Activated naive CD8-positive, alpha-beta T cell treated with anti-CD3 and anti-CD28 coated beads, Interleukin-2, amount 50 U/mL, for 16 hours (primary cell): ENCODE measurements at places on chromosomes 13 and 19.
A peak's percentile ranks its signal among the peaks of the same experiment; 100 is the strongest.

GRCh38 chr13:87684850-87685742 lies 13.9 kb downstream of the SLITRK5 start:
- no peak for DNase-seq

- no peak for DNase-seq
Observed at GRCh38 chr19:50649433-50650391, at the start of gene C19orf81. Gene C19orf81, plus strand, starts transcription at chr19:50649445. Its CDS starts 0 bp downstream, at chr19:50649445.

DNA sequence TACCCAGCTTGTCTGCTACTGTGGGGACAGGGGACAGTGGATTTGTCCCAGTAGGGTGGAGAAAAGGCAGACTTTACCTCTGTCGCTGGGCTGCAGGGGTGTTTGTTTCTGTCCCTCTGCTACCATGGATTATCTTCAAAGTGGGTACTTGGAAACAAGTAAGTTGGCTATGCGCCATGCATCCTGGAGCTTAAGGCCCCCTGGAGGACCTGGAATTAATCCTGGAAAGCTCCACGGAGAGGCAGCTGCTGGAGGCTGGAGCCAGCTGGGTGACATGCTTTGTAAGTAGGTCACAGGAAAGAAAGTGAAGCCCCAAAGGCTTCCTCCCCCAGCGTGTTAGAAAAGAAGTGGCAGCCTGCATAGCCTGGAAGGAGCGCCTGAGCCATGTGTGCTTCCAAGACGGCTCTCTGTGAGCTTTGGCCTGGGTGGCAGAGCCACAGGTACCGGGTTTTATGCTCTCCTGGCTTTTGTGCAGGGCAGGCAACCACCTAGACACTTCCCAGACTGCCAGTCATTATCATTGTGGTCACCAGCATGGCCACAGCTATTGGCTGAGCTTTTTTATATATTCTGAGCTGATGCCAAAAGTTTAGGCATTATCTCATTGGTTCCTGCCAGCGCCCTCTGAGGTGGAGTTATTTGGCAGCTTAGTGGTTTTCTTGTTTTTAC lies 9.5 kb downstream of the B3GLCT start:
- DNase-seq, result no peak

DNA sequence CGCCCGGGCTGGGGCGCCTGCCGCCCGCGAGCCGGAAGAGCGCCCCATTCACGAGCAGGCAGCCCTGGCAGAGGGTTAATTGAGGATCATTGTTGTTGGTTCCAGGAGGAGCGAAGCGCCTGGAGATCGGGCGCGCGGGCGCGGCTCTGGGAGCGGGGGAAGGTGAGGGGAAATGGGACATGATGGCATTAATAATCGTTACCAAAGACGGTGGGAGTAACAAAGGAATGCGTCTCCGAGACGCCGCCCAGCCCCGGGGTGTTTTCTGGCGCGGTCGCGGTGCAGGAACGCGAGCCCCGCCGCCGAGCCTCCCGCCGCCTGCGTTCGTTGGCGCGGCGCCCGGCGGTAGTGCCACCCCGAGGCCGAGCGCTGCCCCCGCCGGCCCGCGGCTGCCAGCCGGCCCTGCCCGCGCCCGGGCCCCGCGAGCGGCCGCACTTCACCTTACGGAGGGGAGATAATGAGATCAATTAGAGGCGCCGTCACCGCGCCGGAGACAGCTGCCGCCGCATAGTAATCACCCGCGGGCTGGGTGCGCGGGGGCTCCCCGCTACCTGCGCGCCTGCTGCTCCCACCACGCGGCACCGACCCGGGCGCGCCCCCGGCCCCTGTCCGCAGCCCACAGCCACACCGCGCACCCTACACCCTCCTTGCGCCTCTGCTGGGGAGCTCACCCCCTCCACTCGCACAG lies 2.8 kb downstream of the ZNF536 start:
- no peak for DNase-seq

DNA sequence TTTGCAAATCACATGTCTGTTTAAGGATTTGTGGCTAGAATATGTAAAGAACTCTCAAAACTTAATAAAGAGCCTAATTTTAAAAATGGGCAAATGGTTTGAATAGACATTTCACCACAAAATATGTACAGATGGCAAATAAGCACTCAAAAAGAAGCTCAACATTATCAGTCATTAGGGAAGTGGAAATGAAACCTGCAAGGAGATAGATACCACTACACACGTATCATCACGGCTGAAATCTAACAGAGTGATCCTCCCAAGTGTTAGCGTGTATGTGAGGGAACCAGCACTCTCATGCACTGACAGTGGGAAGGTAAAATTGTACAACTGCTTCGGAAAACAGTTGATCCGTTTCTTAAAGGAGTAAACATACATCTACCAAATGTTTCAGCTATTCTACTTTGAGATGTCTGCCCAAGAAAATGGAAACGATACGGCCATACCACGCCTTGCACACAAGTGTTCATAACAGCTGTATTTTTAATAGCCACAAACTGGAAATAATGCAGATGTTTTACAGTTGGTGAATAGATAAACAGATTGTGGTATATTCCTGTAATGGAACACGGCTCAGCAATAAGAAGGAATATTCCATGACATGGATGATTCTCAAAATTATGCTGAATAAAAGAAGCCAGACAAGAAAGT lies 14.5 kb downstream of the ARHGEF7 start:
- DNase-seq, result no peak

DNA sequence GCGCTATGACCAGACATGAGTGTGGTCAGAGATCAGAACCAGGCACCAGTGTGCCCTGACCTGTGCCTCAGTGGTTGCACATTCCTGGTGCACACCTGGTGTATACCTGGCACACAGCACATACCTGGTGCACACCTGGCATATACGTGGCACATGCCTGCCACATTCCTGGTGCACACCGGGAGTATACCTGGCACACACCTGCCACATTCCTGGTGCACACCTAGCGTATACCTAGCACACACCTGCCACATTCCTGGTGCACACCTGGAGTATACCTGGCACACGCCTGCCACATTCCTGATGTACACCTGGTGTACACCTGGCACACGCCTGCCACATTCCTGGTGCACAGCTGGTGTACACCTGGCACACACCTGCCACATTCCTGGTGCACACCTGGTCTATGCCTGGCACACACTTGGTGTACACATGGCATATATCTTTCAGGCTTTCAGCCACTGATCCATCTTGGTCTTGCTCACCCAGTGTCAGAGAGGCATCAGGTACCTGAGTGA lies 61.3 kb upstream of the ADGRL1 start:
- no peak for DNase-seq

- no peak for DNase-seq
Observed at GRCh38 chr13:78193846-78194245, 275.2 kb upstream of the EDNRB start.

GRCh38 chr19:17686023-17686521 lies 2.1 kb downstream of the UNC13A start:
- no peak for DNase-seq

DNA sequence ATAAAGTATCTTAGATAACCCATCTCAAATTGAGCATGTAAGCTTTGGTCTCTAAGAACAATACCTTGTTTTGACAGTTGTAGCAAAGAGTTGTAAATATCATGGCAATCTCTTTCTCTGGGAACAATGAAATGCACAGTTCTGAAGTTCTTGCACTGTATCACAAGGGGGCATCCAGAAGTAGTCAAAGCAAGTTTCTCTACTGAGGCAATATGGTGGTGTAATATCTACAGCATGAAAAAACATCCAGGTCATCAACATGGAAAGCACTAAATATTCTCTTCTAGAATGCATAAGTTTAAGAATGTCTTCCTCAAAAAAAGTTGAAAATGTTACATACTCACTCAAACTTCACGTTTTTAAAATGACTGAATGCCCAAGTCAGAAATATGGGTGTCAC lies 19.6 kb downstream of the MTMR6 start:
- no peak for DNase-seq

DNA sequence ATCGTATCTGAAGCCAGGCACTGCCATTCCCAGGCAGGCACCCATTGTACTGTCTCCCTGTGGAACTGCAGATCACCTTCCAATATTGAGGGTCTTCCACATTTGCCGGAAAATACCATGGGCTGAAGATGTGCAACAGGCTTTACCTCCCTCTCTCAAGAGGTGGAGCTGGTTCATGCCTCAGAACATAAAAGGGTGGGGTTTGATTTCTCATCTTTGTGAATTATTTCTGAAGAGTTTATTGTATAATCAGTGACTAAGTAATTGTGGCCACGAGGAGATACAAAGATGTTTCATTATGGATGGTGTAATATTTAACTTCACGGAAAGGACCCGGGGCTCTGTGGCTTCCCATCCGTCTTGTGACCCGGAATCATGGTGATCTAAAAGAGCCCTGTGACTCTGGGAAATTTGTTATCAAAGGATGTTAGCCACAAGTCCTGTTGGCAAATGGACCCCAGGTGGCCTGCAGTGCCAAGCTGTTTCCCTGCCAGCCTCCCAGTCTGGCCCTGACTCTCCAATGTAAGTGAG lies 230.5 kb downstream of the LACC1 start:
- DNase-seq, result no peak

- DNase-seq, result no peak
Observed at GRCh38 chr19:8028951-8029491, 23.5 kb upstream of the CCL25 start.

DNA sequence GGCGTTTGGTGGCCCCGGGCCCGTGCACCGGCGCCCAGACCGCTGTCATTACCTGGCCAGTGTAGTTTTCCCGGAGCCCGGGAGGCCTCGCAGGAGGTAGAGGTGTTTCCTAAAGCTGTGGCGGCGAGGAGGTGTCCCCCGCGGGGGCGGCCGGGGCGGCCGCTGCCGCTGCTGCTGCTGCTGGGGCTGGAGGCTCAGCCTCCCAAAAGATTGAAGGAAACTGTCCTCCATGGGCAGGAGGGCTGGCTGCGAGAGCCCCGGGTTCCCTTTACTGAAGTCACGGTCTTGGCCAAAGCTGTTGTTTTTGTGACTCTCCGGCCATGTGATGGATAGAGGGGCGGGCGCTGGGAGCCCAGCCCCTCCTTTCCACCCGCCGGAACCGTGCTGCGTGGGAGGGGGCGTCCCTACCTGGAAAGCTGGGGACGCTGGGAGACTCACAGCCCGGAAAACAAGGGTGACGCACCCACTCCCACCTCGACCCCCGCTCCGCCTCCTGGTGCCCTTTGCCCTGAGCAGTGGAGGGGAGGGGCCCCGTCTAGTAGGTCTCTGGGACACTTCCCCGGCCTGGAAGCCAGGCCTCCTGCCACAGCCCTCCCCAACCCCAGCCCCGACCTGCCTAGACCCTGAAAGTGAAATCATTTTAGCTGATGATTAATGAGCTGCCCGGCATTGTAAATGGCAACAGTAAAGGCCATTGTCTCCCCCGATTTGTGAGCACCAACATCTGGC lies at the start of gene N4BP2L1:
Gene N4BP2L1, minus strand, starts transcription at position 279 of the 729 bp plus-strand sequence. Its CDS starts 48 bp downstream, at position 231.
- peak; percentile 57 for DNase-seq

DNA sequence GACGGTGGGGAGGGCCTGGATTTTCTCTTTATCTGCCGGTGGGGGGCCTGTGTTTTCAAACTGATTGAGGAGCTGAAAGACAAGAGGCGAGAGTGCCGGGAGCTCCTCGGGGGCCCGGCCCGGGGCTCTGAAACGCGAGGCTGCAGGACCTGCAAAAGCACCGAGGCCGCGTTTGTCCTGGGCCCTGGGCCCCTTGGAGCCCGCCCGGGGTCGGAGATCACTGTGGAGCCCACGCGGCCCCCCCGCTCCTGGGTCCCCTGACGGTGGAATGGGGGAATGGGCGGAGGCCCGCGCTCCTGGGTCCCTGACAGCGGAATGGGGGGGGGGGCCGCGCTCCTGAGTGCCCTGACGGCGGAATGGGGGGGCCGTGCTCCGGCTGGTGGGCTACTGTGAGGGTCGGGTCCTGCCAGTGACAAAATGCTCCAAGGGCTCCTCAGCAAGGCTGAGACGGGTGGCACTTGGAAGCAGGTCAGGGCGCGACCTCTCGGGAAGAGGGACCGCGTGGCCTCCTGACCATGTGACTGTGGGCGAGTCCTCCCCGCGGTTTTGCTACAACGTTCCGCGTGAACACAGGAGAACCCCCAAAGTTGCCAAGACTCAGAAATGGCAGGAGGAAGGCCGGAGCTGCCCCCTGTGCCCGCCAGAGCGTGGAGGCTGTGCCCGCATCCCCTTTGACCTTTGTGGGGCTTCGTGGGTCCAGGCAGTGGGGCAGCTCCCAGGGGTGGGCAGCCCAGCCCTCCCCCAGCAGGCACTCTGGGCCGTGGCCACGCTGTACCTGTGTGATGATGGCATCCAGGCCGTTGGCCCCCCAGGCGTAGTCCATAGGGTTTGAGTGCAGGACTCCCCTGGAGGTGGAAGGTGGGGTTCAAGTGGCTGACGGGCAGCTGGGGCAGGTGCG lies 9.5 kb downstream of the FGF22 start:
- DNase-seq, result no peak

- no peak for DNase-seq
Observed at GRCh38 chr19:51627491-51628138, 2.6 kb downstream of the SIGLEC5 start.

GRCh38 chr13:21035498-21035897 lies 25.9 kb downstream of the LATS2 start:
- DNase-seq, result no peak

DNA sequence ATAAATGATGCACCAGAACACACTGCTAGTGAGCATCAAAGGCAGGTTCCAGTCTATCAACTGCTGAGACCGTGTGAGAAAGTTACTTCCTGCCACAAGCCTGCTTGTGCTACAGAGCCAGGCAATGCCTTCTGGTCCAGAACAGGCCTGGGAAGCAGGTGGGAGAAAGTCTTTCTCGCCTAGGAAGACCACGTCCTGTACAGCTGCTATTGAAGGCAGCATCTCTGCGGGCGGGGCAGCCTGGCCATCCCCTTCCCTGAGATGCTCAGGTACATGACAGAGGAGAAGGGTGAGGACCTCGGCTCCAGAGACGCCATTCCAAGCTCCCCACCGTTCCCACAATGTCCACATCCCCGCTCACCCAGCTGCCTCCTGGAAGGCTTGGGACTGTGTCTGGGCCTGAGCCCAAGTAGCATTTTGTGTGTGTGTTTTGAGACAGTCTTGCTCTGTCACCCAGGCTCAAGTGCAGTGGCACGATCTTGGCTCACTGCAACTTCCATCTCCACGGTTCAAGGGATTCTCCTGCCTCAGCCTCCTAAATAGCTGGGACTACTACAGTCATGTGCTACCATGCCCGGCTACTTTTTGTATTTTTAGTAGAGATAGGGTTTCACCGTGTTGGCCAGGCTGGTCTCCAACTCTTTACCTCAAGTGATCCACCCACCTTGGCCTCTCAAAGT lies 3.4 kb downstream of the RFX1 start:
- no peak for DNase-seq

- DNase-seq, result no peak
Observed at GRCh38 chr19:28602675-28603298, 610.2 kb downstream of the UQCRFS1 start.

- no peak for DNase-seq
Observed at GRCh38 chr13:42807866-42808265, 26.5 kb downstream of the FAM216B start.

DNA sequence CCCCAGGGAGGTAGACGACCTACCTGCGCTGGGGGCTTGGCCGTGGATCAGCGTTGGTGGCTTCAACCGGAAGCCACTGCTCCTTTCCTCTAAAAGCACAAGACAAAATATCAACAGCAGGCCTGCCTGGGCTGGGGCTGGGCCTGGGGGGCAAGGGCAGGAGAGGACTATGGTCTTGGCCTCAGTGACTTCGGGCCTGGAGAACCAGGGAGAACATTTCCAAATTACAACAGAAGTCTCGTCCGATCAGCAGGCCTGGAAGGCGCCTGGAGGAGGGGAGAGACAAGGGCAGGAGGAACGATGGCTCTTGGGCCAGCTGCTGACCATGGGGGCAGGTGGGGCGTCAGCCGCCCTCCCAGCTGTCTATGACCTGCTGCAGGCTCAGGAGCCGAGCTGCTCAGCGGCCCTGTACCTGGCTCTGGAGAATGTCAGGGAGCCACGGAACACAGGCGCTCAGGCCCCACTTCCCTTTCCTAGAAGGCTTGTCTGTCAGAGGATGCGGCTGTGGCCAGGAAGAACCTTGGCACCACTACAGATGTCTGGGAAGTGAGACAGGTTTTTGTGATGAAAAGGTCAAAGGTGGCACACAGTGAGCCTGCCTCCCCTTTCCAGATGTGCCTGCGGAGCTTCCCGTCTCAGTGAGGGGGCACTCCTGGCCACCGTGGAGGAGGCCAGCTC lies 19.5 kb downstream of the CAPS start:
- DNase-seq, result no peak
